ENCODE measurements at places on chromosomes 13 and 19.
A peak's percentile ranks its signal among the peaks of the same experiment; 100 is the strongest.

DNA sequence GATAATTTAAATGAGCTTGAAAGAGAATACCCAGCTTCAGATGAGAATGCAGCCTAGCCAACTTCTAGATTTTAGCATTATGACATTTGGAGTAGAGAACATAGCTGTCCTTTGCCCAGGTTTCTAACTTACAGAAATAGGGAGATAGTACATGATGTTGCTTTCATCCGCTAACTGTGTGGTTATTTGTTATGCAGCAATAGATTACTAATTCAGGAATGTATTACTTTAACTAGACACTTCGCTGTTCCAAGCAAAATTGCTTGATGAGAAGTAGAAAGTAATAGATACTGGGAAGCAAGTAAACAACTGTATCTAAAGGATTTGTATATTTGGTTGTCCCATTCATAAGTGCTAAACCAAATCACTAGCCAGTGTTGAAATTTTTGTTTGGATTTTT lies 790.9 kb upstream of the PRR20A start:
- no peak for DNase-seq

DNA sequence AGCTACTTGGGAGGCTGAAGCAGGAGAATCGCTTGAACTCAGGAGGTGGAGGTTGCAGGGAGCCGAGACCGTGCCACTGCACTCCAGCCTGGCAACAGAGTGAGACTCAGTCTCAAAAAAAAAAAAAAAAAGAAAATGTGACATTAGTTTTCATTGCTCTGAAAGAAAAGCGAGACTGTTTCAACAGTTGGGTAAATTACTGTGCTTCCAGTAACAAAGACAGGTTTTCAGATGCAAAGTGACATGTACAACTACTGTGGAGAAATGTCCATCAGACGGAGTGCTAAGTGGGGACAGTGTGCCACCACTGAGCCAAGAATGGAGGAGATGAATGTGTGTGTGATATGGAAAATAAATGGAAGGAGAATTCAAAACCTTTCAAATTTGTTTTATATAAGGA lies 24.2 kb upstream of the SLC15A1 start:
- no peak for DNase-seq

- no peak for DNase-seq
Measured at GRCh38 chr13:110572778-110573118, 11.2 kb upstream of the RAB20 start.

DNA sequence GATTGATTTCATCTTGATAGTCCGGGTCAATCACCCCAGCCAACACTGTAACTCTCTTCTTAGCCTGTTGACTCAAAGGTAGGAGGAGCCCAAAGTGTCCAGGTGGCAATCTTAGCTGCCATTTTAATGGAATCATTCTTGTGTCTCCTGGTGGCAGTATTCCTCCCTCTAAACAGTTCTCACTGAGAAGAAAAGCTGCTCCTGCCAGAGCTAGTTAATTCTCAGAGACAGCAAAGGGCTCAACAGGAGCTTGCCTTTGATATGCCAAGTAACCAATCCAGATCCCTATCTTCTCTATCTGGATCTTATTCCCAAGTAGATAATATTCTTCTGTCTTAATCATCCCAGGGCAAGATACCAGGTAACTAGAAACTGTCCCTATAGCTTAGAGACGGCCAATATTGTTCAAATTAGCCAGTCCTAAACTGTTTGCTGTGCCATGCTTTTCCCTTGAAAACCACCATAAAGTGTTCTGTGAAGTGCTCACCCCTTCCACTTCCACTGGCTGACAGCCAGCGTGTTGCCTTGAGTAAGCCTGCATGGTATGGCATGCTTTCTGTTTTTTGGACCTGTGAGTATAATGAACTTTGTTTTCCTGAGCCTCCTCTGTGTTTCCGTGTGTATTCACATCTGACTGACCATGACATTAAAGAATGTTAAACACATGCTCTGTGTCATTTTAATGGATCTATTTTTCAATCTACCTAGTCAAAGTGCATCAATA lies 463.7 kb upstream of the SLITRK5 start:
- no peak for DNase-seq

DNA sequence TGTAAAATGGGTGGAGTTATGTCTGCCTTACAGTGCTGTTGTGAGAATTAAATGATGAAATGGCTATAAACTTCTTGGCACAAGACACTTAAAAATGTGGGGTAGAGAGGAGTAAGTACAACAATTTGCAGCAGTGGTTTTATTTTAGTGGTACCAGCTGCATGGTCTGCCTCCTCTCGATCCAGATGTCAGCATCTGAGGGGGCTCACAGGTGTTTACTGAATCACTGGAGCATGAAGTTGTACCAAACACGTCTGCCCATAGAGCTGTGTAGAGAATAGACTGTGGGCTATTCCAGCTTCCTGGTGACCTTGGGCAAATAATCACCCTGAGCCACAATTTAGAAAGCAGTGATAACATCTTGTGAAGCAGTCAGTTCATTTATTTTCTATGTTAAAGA lies 11.1 kb downstream of the SLC10A2 start:
- no peak for DNase-seq

DNA sequence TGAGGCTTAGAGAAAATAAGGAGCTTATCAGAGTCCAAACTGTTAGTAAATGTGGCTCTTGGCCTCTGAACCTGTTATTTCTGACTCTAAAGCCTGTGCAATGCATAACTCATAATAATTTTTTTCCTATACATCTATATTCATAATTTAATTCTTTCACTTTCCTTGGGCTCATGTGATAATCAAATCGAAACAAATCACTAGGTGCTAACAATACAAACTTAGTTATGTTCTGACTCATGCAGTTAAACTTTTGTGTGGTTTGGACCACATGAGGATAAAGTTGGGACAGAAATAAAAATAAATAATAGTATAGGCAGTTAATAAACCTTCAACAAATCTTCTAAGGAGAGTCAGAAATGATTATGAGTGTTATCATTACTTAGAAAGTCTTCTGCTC lies 1629.0 kb downstream of the OLFM4 start:
- DNase-seq: no peak

GRCh38 chr19:1468821-1469254 lies 10.2 kb downstream of the C19orf25 start:
- DNase-seq: no peak

- no peak for DNase-seq
Measured at GRCh38 chr13:29664591-29664990, 69.1 kb upstream of the SLC7A1 start.

DNA sequence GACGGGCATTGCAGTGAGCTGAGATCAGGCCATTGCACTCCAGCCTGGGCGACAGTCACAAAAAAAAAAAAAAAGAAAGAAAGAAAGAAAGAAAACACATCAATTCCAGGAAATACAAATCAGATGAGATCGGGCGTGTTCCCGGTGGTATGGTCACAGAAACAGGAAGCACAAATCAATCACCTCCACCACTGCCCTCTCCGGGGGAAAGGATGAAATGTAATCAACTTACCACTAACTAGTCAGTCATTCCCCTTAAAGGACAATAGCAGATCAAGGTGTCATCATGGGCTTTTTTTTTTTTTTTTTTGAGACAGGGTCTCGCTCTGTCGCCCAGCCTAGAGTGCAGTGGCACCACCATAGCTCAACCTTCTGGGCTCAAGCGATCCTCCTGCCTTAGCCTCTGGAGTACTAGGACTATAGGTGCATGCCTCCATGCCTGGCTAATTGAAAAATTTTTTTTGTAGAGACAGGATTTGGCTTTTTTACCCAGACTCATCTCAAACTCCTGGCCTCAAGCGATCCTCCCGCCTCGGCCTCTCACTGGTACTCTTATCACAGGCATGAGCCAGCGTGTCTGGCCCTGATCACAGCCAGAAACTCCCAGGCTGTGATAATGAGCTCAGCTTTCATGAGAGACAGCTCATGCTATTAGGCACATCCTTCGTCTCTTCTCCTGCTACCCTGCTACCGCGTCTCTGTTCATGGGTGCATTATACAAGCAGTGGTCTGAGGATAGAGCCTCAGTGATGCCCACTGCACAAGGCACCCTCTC lies 6.8 kb upstream of the DPRX start:
- no peak for DNase-seq

DNA sequence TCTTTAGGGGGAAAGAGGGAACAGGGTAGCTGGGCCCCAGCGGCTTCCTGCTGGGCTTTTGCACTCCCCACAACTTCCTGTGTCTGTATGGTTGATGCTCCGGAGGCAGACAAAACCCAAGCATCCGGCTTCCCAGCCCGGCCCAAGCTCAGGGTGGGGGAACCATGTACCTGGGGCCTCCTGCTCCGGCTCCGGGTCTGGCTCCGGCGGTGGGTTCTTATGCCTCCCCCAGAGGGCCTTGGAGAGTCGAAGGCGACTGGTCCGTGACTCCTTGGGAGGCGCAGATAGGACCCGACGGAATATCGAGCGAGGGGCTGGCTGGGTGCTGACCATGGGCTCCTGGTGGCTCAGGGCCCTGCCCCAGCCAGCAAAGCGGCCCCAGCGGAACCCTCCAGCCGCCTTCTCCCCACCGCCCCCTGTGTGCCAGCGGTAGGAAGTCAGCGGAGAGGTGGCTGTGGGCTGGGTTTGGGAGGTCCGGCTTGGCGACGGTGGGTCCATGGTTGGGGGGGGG lies 428 bp downstream of the RASAL3 start:
- DNase-seq: no peak

DNA sequence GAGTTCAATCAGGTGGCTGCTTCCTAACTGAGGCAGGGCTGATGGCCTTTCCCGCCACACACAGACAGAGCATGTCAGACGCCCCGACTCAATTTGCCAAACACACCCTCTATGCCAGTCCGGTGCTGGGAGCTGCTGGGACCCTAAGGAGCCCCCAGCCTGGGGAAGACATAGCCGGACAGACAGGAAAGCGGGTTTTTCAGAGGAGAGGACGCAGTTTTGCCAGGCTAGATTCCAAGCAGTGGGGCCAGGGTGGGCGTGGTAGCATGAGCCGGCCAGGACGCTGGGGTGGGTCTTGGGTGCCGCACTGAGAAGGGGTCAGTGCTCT lies 19.8 kb downstream of the MAST3 start:
- DNase-seq: no peak

- DNase-seq: no peak
Measured at GRCh38 chr13:94254737-94255136, 224.7 kb downstream of the DCT start.

DNA sequence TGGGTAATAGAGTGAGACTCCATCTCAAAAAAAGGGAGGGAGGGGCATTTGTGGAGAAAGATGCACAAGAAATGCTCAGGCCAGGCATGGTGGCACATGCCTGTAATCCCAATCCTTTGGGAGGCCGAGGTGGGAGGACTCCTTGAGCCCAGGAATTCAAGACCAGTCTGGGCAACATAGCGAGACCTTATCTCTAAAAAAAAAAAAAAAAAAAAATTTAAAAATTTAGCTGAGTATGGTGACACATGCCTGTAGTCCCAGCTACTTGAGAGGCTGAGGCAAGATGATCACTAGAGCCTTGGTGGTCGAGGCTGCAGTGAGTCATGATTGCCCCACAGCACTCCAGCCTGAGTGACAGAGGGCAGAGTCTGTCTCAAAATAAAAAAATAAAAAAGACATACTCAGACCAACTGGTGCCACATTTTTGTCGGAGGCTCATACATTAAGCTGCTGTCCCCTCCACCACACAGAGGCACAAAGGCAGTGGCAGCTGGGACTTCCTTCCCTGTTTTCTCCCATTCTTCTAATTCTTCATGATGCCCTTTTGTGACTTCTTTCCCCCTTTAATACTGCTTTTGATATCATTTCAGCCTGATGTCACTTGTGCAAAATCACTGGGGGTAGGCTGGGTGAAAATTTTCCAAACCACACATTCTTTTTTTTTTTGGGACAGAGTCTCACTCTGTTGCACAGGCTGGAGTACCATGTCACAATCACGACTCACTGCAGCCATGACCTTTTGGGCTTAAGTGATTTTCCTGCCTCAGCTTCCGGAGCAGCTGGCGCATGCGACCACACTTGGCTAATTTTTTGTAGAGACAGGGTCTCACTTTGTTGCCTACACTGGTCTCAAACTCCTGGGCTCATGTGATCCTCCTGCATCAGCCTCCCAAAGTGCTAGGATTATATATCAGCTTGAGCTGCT lies 26.8 kb upstream of the CXCL17 start:
- DNase-seq: no peak

DNA sequence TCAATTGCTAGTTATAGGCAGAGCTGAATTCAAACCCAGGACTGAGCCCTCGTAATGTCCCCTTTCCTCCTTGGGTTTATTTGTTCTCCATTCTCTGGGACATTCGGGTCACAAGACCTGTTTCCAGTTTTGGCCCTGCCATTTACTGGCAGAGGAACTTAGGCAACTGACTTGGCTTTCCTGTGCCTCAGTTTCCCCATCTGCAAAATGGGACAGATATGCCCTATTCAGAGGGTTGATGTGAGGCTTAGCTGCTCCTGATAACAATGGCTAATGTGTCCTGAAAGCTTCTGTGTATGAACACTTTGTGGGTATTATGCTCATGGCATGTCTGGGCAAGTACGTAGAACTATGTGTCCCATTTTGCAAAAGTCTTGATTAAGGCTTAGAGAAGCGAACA lies 996 bp downstream of the ZNF524 start:
- no peak for DNase-seq

- peak; percentile 6 for DNase-seq
Measured at GRCh38 chr13:61255040-61255796, 160.4 kb downstream of the PCDH20 start.

GRCh38 chr13:31940076-31940475 lies 91.5 kb upstream of the FRY start:
- no peak for DNase-seq

DNA sequence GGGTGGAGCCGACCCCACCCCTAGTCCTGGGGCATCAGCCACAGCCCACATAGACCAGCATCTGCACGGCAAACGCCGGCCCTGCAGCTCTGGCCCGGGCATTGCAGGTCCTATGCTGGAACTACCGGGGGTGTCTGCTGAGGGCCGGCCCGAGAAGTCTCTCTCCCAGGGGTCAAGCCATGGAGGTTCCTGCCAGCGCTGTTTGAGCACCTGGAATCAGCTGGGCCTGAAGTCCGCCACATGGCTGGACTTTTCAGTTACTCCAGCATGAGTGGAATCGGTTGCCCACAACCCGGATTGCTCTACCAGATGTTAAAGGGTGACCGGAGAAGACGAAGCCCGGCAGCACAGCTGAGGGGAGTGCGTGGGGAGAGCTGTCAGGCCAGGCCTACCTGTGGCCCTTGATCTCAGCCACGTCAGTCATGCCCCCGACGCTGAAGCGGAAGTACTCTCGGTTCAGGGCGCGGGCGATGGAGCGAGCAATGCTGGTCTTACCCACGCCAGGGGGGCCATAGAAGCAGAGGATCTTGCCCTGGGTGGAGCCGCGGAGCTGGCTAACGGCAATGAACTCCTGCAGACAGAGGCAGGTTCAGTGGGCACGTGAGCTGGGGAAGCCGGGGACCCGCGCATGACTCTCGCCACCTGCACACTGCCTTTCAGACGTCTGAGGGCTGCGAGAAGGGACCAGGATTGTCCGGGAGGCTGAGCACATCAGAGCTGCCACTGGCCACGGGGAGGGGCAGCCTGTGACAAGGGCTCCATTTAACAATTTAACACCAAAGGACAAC lies 8.7 kb downstream of the RPL36 start:
- no peak for DNase-seq

DNA sequence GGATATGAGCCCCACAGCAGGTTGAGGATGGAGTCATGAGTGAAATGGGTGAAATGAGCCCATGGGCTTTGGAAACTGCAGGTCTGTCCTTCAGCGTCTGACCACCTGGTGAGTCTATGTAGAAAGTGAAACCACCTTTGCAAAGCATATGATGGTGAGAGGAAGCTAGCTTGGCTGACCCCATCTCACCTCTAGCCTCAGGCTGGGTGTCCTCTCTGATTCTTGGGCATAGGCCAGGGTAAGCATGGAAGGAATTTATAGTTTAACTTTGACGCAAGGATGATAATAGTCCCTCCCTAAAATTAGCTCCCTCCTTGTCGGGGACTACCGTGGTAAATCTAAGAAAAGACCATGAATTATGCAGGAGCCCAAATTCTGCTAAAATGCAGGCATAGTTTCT lies 16.8 kb upstream of the PSG9 start:
- no peak for DNase-seq

GRCh38 chr19:35223862-35224505 lies 4.6 kb downstream of the FAM187B start:
- no peak for DNase-seq

Measured in endothelial cell of umbilical vein (primary cell).